Astrocyte of the cerebellum (primary cell): ENCODE measurements at places on chromosomes 5 and 9.

- no peak for DNase-seq
These were observed 171.0 kb downstream of the INSYN2B start for GRCh38 chr5:169809281-169809680.

- no peak for DNase-seq
These were observed 949.7 kb upstream of the NUDT12 start for GRCh38 chr5:104512063-104512825.

DNA sequence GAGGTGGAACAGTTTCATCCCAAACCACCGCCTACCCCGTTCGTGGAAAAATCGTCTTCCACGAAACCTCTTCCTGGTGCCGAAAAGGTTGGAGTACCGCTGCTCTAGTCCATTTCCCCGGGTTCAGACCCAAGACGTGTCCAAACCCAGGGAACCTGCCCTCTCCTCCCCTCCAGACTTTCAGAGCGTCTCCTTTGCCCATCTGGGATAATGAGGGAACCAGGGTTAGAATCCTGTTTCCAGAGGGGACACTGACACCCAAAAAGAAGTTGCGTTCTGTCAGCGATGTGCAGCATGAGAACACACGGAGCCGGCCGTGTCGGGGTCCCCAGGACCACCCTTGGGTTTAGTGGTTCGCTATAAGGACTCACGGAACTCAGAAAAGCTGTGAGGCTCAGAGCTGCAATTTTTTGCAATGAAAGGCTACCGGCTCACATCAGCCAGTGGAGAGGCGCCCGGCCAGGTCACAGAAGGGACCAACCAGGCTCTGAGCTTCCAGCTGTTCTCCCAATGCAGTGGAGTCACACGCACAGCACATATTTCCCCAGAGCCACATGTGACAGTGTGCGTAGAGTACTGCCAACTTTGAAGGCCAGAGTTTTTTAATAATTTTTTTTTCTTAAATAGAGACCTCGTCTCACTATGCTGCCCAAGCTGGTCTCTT lies 19.4 kb downstream of the LAMC3 start:
- DNase-seq = no peak

GRCh38 chr9:80074439-80074838 lies 502.7 kb downstream of the TLE4 start:
- DNase-seq = peak; percentile 60

GRCh38 chr9:135291165-135291564 lies 188.4 kb upstream of the PPP1R26 start:
- no peak for DNase-seq

GRCh38 chr9:95074632-95075031 lies 242.9 kb downstream of the FANCC start:
- DNase-seq = no peak

GRCh38 chr5:100827481-100827889 lies 75.6 kb downstream of the ST8SIA4 start:
- no peak for DNase-seq

DNA sequence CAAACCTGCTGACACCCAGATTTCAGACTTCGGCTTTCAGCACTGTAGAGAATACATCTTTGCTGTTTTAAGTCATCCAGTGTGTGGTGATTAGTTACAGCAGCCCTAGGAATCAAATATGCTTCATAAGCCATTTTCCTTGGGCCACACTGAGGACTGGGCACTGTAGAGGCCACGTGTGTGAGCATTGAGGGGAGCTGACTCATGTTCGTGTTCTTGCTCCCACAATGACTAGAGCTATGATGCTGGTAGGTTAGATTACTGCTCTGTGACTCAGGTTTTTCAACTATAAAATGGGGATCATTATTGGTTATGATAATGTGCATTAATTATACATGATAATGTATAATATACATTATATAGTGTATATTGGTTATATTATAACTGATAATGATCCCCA lies 96.5 kb upstream of the PALM2AKAP2 start:
- no peak for DNase-seq

DNA sequence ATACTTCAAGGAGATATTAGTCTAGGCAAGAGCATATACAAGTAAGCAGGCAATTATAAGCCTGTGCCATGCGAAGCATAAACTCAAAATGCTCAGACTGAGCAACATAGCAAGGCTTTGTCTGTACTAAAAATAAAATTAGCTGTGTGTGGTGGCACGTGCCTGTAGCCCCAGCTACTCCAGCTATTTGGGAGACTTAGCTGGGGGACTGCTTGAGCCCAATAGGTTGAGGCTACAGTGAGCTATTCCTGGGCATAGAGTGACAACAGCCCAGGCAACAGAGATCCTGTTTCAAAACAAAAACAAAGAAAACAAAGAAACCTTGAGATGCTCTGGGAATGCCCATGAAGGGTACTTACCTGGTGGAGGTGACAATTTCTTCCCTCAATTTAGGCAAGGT lies 130.5 kb upstream of the ZNF608 start:
- no peak for DNase-seq

GRCh38 chr5:76908166-76908565 lies 44.7 kb upstream of the CRHBP start:
- DNase-seq = no peak

GRCh38 chr9:137136261-137136880 lies 2.6 kb upstream of the GRIN1 start:
- DNase-seq = no peak

DNA sequence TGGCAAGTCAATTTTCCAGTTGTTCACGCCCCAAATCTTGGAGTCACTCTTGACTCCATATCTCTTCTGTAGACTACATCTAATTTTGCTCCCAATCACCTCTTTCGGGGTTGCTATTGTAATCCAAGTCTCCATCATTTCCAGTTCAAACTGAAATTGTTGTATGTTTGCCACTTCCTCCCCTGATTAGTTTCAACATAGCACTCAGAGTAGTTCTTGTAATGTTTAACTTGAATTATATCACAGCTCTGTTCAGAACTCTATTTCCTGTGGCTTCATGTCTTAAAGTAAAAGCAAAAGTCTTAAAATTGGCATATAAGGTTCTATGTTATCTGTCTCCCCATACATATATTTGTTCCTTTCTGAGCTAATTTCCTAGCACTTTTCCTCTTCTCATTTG lies 348.5 kb upstream of the RIOK2 start:
- DNase-seq = no peak

DNA sequence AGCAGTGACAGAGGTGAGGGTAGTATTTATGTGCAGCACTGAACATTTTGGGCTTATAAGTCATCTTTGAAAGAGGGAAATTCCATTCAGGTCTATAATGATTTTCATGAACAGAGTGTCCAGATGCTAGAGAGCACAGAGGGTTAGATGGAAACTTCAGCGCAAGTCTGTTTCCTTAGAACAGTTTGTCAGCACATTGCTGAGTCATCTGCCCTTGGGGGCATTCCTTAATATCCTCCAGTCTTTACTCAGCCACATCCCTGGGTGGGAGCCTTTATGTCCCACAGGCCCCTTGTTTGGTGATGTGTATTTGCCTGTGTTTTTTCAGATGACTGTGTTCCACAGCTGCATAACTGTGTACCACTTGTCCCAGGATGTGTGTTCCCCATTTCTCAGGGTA lies 138.5 kb upstream of the S1PR3 start:
- DNase-seq = peak; percentile 67

DNA sequence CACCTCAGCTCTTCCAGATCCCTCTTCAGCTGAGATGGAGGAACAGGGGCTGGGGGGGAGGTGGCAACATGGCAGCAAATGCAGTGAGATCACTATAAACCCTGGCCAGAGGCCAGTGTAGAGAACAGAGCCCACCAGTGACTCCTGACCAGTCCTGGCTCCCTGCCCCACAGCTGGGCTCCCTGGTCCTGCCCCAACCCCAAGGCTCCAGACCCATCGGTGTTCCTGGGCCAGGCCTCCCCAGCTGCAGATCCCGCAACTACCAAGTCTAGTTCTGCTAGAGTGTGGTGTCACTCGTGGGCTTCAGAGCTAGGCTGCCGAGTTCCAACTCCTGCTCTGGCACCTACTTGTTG lies 16.8 kb downstream of the AKNA start:
- no peak for DNase-seq

- no peak for DNase-seq
These were observed 54.3 kb downstream of the SLC46A2 start for GRCh38 chr9:112836394-112836793.

DNA sequence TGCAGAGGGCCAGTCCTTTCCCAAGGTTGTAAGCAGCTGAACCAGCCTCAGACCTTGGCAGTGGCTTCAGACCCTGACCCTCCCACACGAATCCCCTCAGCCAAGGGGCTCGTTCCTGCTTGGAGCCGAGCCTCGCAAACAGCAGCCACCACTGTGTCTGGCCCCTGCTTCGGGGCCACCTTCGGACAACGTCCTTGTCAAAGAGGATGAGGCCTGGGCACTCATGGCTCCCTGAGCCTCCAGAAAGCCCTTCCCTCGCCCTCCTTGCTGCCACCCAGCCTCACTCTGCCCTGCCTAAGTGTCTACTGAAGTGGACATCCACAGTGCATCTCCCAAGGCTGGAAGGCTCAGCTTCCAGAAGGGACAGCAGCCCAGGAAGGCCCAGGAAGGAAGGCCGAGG lies 161.7 kb downstream of the OLFM1 start:
- DNase-seq = no peak

- no peak for DNase-seq
These were observed 108.6 kb downstream of the BASP1 start for GRCh38 chr5:17325770-17326599.

DNA sequence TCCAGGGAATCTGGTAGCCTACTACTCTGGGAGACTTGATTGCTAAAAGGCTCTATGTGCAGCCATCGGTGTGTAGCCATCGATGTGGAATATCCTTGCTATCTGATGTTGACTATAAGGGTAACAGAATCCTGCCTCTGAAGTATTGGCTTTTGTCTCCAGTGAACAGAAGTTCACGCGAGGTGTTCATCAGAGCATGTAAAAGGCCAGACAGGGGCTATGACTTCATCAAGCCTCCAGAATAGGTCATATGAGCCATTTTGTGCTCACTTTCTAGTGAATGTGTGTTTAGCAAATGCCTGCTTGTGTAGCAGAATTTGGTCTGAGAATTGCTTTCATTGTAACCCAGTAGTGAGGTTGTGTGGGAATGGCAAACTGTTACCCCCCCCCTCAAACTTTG lies 66.8 kb upstream of the RAD23B start:
- no peak for DNase-seq

DNA sequence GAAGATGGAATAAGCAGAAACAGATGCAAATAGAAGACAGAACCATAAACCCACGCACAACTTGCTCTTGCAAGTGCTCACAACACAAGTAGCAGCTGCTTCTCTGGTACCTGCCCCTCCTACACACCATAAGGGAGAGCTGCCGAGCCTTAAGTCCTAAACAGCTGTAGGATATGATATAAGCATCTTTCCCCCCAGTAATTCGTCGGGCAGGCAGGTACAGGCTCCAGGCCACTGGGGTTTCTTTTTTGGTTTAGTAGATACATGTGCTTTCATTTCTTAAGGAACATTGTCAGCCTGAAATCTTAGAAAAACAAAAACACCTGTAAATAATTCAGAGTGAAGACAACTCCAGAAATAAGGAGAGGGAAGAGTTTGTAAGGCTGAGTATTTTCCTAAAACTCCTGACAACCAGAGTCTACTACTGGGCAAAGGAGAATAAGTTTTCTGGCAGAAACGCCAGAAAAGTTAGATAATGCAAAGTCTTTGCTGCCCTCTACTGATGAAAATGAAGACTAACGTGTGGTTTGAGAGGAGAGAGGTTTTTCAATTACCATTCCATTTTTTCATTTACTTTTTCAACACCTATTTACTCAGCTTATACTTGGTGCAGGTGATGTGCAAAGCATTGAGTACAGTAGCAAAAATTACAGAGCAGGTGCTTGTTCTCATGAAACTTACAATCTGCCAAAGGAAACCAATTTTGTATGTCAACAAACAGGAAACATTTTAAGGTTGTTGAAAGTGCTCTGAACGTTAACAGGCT lies 20.1 kb upstream of the TCERG1 start:
- DNase-seq = peak; percentile 18

DNA sequence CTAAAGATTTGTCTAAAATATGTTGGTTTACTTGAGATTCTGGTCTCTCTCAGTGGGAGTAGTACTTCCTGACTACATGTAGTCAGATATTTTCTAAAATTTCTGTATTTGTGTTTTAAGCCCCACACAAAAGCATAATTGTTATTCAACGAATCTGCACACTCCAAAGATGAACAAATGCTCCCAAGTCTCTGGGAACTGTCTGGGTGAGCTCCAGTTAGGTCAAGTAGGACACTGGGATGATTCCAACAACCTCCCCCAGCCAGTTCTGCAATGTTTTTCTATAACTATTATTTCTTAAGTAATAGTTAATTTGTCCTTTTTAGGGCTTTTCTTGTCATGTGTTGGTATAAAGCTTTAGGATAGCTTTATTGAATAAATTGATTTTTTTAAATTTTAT lies 174.6 kb downstream of the FAM174A start:
- DNase-seq = no peak

- no peak for DNase-seq
These were observed 20.1 kb upstream of the SLC36A1 start for GRCh38 chr5:151427258-151427657.

GRCh38 chr5:148586796-148587195 lies 67.5 kb downstream of the HTR4 start:
- no peak for DNase-seq

DNA sequence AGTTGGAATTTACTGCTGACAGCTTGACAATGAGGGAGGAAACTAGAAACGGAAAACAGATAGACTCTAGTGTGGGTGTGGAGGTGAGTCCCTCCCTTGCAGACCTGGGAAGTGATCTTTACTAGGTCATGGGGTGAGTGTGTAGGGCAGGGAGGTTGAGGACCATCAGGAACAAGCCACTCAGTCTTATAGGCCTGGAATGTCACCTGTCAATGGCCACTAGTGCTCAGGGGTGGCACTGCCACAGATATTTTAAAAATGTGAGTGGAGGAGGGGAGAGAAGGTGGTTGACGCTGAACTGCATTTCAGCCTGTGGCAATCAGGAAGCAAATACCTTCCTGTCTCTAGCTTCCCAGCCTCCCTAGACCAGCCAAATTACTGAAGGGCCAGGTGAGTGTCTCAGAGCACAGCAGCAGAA lies 9.0 kb downstream of the OR2S2 start:
- DNase-seq = no peak

DNA sequence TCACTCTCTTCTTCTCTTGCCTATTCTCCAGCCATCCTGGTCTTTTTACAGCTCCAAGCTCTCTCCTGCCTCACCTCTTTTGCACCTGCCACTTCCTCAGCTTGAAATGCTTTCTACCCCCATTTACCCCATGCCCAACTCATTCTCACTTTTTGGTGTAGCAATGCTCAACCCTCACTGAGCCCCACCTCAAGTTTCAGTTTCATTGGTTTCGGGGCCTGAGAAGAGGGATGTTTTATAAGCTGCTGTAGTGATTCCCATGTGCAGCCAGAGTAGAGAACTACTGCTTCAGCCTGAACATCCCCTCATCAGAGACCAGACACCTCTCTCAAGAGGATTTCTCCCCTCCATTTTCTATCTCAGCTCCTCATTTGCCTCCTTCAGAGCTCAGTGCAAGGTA lies 45.2 kb upstream of the FYB1 start:
- no peak for DNase-seq

DNA sequence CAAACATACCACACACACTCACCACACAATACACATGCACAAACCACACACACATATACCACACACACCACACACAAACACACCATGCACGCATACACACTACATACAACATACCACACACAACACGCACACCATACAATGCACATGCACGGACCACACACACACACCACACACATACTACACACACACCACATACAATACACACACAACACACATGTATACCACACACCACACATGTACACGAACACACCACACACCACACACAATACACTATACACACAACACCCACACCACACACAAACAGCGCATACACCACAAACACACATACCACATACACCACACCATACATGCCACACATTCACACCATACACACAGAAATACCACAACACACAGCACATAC lies 480.3 kb downstream of the DIRAS2 start:
- DNase-seq = no peak
